ENCODE measurements at places on chromosomes 13 and 19.

GRCh38 chr13:43652760-43653159, 134.0 kb downstream of the ENOX1 start:
- no peak for DNase-seq

DNA sequence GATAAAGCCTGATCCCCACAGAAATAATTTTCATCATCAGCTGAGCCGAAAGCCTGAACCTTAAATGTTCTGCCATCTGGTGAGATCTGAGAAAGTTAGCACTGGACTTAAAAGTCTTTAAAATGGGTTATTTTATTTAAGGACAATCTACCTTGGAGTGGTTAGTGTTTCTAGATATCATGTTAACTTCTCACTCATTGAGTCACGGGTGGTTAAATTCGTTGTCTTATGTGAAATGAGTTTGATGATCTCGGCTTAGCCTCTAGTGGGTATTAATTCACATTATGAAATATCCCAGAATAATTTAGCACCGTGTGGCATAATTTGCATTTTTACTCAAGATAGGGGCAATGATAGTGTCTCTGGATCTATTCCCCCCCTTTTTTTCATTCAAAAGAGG, 117.4 kb upstream of the ZNF536 start:
- DNase-seq = no peak

DNA sequence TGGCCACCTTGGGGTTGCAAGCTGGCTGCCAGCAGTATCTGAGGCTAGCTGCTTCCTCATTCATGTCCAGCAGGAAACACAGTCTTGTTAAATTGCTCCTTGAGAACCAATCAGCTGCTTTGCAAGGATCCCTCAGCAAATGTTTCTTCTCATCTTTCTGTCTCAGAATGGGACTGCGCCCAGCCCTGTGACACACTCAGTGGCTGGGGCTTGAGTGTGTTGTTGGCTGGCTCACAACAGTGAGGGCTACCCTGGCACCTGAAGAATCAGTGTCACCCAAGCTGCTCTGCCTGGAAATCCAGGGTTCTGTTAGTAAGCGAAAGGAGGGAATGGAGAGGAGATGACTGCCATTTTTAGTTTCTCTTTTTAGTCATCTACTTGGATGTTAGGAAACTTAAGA, 317.2 kb downstream of the DCT start:
- no peak for DNase-seq

- DNase-seq = no peak
Observed at GRCh38 chr19:35846038-35846668, 6.2 kb downstream of the NPHS1 start.

DNA sequence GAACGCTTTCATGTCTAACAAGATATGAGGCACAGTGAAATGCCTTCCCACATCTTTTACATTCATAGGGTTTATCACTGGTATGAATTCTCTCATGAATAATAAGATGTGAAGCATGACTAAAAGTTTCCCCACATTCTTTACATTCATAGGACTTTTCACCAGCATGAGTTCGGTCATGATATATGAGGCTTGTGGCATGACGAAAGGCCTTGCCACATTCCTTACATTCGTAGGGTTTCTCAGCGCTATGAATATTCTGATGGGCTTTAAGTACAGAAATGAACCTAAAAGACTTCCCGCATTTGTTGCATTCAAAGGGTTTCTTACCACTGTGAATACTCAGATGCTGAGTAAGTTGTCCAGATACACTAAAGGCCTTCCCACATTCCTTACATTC, 21.3 kb downstream of the ZNF607 start:
- DNase-seq = no peak

DNA sequence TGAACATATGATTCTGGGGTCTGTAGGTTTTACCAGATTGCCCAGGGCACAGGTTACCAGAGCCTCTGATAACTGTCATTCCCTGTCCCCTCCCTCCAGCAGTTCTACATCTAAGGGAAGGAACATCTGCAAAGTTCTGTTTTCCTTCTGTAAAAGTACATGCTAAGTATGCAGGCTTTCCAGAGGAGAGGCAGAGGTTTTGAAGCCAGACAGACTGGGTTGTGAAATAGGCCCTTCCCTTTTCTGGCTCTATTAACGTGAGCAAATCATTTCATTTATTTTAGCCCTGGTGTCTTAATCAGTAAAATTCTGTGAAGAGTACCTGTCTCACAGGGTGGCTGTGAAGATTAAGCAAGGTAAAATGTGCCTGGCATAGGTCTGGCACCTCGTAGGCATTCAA, 66.1 kb upstream of the C1QTNF9 start:
- DNase-seq = no peak

GRCh38 chr13:108947551-108948030, 318.2 kb downstream of the MYO16 start:
- no peak for DNase-seq

- no peak for DNase-seq
Observed at GRCh38 chr13:111662895-111663294, 342.5 kb downstream of the TEX29 start.

- no peak for DNase-seq
Observed at GRCh38 chr13:114043421-114044053, 69.7 kb upstream of the C13orf46 start.

DNA sequence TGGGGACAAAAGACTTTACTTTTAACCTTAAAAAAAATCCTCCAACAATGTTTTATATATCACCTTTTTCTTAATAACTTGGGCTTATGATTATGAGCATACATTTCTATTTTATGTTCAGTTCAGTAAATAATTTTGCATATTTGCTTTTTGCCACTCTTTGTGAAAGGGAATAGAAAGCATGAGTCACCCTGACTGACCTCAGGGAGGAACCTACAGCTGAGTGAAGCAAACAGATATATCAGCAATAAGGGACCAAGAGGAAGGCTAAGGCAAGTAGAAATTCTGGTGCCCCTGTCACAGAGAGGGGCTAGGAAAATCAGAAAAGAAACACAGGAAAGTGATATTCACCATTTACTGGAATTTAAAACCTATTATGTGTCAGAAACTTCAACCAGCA, 37.2 kb upstream of the SOHLH2 start:
- no peak for DNase-seq

- no peak for DNase-seq
Observed at GRCh38 chr13:54706336-54706735, 1677.7 kb downstream of the OLFM4 start.

- peak; percentile 65 for DNase-seq
Observed at GRCh38 chr19:2887391-2887914, 13.3 kb upstream of the ZNF57 start.

- peak; percentile 13 for DNase-seq
Observed at GRCh38 chr19:3243819-3244700, 19.6 kb downstream of the CELF5 start.

DNA sequence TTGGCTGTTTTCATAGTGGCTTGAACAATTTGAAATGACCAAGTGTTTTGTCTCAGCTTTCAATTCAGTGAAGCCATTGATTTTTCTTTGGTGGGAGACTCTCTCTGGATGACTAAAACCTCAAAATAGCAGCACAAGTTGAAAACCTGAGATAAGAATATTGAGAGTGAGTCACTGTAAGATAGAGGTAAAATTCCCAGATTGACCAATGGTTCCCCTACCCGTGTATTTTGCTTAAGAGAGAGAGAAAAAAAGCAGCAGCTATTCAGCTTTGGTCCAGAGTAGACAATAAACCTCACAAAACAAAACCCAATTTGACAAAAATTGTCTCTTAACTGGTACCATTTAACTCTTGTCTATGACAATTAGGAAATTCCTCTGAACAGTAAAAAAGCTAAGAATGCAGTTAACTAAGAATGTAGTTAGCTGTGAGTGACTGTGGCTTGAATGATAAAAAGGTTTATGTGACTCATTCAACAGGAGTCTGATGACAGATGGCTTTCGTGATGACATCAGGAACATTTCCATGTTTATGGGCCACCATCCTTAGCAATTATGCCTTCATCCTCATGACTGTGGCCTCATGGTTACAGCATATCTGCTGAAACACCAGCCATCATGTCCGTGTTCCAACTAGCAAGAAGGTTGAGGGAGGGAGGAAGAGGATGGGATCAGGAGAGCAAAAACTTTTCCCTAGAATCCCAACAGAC, 356.9 kb downstream of the NDFIP2 start:
- DNase-seq = peak; percentile 79

DNA sequence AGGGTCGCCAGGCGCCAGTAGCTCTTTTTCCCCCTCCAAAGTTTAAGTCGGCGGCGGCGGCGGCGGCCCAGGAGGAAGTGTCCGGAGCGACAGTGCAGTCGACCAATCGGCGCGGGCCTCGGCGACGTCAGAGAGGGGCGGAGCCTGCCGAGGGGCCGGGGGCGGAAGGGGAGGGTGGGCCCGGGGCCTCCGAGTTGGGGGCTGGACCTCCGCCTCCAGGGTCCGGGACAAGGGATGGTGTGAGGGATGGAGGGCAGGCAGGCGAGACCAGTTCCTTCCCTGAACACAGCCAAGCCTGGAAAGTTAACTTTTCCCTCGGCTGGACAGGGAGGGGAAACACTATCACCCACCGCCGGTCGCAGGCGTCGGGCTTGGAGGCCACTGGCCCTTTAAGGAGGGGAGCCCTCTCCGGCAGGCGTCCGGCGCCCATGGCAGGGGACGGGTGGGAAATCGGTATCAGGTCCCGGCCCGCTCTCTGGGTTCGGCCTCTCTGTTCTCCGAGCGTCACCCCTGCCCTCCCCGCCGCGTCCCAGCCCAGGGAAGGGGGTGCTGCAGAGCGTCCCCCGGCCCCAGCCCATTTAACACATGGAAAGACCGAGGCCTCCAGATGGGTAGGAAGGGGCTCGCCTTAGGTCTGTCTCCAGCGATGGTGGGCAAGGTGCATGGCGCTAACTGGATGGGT, at the start of gene PRKD2:
PRKD2 (minus strand) TSS at position 81 of the 682 bp plus-strand sequence. CDS start 744 bp downstream, outside the sequence.
- DNase-seq = peak; percentile 47

GRCh38 chr19:15028490-15028889, 20.8 kb upstream of the CASP14 start:
- DNase-seq = no peak

DNA sequence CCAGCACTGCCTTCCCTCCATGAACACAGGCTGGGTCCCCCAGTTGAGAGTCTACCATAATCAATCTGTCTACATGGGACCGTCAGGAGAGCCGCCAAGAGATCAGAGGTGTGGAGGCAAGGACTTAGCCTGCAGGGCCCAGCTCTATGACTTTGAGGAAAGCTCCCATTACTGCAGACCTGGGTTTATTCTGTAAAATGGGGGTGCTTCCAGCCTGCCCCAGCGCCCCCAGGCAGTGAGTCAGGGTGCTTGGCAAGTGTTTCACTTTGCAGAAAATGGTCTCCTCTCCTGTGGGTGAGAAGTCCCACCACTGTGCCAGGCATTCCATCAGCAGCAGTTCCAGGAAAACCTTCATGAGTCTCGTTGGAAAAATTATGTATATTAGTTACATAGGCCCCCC, 75.5 kb upstream of the VSTM2B start:
- no peak for DNase-seq

GRCh38 chr19:15014579-15014978, 34.7 kb upstream of the CASP14 start:
- no peak for DNase-seq

- DNase-seq = no peak
Observed at GRCh38 chr19:50357178-50358100, 8.0 kb downstream of the NAPSA start.

GRCh38 chr19:447816-448560, 12.8 kb downstream of the SHC2 start:
- no peak for DNase-seq

- DNase-seq = no peak
Observed at GRCh38 chr19:5394551-5395505, 54.2 kb upstream of the PTPRS start.

- no peak for DNase-seq
Observed at GRCh38 chr13:33537676-33538075, 252.1 kb upstream of the STARD13 start.

- DNase-seq = no peak
Observed at GRCh38 chr13:100506154-100506553, 82.4 kb downstream of the GGACT start.

- DNase-seq = no peak
Observed at GRCh38 chr19:6833166-6833790, 54.1 kb upstream of the ADGRE1 start.

GRCh38 chr19:30878495-30878894, 470.7 kb downstream of the TSHZ3 start:
- no peak for DNase-seq

DNA sequence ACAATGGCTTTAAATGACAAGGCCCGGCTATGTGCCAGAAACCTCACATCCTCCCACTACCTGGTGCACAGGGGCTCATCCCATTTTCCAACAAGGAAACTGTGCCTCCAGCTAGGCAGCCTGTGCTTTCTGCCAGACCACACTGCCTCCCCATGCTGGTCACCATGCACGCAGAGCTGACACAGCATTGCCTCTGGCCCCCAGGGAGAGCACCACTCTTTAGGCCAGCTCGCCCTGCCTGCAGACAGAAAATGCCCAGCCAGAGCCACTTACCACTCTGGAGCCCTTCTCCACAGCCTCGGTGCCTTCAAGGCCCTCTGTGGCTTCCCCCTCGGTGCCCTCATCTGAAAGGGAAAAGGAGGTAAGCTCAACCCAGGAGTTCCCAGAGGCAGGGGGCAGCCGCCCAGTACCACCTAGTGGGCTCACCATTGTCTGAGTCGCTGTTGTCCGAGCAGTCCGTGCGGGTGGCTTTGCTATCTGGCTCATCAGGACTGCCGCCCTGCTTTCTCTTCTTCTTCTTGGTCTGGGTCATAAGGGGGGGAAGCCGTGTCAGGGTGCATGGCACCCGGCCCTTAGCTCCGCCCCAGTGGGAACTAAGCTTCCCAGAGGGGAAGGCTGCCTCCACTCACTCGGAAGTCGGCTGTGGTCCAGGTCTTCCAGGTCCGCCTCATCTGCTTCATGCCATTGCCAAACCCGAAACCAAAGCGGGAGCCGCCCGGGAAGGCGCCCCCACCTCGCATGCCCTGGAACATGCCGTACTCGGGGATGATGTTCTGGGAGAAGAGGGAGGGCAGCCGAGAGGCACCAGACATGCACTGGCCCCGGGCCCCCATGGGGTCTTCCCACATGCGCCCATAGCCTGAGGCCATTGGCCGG, 18.0 kb downstream of the AKAP8L start:
- no peak for DNase-seq

DNA sequence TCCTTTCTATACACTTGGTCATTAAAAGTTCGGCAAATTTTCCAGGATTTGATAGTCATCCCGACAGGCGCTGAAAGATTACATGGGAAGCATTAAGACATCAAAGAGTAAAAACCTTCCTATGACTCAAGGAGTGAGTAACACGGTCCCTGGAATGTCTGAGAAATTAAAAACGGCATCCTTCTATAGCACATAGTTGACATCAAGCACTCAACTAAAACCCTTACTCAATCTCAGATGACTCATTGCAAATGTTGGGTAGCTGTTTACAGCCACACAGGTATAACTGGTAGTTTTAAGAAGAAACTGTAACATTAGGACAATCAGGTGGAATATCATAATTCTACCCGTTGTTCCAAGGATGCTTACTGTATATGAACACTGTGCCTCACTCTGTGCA, 6.4 kb upstream of the LGALS13 start:
- no peak for DNase-seq

DNA sequence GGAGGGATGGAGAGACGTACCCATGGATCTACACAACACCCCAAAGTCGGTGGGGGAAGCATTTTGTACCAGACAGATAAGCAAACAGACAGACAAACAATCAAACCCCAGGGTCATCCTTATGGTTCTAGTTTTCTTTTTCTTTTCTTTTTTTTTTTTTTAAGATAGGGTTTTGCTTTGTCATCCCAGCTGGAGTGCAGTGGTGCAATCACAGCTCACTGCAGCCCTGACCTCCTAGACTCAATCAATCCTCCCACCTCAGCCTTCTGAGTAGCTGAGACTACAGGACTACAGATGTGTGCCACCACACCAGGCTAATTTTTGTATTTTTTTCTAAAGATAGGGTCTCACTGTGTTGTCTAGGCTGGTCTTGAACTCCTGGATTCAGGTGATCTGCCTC, 17.9 kb upstream of the FBL start:
- no peak for DNase-seq

Measured in RCC 7860 (cell line).